ENCODE measurements at places on chromosomes 1 and 21.

GRCh38 chr1:109498161-109498801, 4.4 kb downstream of the CYB561D1 start:
- DNase-seq = peak; percentile 81

- no peak for DNase-seq
Measured at GRCh38 chr1:160801836-160802580, 6.0 kb downstream of the LY9 start.

- no peak for DNase-seq
Measured at GRCh38 chr1:246803883-246804282, 79.7 kb downstream of the SCCPDH start.

DNA sequence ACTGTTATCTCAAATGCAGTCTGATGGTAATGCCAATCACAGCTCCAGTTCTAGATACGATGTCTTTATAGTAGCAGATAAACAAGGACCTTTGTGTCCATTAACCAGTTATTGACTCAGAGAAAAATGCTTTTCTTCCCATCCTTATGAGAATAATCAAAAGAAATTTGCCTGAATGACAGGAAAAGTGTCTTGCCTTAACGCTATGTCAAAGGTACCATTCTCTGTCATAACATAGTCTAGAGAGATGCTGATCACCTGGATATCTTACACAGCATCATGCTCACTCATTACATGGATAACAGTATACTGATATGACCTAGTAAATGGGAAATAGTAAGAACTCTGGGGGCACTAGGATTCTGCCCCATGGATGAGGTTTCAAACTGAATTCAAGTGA, 151.7 kb upstream of the NEGR1 start:
- DNase-seq = no peak

- no peak for DNase-seq
Measured at GRCh38 chr1:54006508-54006907, 11.5 kb downstream of the LDLRAD1 start.

- no peak for DNase-seq
Measured at GRCh38 chr1:240044620-240045019, 47.1 kb upstream of the FMN2 start.

- DNase-seq = no peak
Measured at GRCh38 chr1:185279571-185279970, 37.5 kb downstream of the IVNS1ABP start.

- no peak for DNase-seq
Measured at GRCh38 chr1:219302697-219303096, 129.0 kb downstream of the LYPLAL1 start.

- no peak for DNase-seq
Measured at GRCh38 chr1:205500240-205501233, 3.9 kb upstream of the CDK18 start.

DNA sequence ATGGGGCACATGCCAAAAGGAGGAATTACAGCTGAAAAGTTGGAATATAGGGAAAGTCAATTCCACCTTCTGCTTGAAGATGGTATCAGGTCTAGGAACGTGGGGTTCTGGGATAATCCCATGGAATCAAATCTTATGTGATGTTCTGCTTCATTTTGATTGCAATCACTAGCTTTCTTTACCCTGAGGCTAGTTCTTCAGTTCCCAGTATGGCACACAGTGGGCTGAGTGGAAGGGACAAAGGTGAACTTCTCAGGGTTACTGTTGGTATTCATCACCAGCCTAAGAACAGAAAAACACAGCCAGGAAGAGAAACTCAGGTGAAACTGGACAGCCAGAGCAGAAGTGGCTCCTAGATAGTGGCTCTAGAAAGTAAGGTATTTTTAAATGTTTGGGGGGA, 117.8 kb downstream of the TNFSF18 start:
- DNase-seq = no peak

DNA sequence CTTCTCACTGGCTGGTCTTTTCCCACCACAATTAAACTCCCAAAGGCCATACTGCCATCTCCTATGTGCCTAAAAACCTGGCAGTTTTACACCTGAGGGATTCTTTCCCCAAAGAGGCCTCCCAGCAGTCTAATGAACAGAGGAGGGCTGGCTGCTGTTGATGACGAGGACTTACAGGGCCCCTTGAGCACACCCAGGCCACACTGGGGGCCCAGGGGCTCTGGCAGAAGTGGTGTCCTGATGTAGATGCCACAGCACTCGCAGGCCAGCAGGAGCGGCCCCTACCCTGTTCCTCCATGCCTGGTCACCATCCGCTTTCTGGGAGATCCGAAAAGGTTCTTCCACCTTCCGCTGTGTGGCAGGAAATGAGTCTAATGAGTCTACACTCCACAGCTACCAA, 24.2 kb downstream of the POFUT2 start:
- no peak for DNase-seq
